ENCODE measurements at places on chromosomes 6 and 20.

DNA sequence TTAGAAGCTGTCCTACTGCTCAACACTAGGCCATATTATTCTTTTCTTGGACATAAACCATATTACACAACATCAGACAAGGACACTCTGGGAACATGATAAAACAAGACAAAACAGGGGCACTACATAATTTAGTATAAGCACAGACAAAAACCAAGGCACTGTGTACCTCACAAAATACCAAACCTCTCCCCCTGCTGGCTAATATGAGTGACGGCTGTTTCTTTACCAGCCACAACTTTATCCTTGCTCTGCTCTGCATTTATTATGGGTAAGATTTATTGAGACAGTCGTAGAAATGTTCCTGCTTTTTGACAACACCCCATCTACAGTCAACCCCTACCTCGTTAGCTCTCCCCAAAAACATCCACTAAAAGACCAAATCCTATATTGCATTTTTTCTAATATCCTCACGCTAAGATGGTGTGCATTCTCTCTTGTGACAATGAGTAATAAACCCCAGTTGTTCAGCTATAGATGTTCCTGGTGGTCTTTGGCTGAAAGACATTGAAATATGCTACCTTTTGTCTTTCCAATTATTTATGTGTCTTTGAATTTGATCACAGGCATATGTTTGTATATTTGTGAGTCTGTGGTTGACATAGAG lies 23.8 kb upstream of the POLR1H start:
- no peak for DNase-seq

DNA sequence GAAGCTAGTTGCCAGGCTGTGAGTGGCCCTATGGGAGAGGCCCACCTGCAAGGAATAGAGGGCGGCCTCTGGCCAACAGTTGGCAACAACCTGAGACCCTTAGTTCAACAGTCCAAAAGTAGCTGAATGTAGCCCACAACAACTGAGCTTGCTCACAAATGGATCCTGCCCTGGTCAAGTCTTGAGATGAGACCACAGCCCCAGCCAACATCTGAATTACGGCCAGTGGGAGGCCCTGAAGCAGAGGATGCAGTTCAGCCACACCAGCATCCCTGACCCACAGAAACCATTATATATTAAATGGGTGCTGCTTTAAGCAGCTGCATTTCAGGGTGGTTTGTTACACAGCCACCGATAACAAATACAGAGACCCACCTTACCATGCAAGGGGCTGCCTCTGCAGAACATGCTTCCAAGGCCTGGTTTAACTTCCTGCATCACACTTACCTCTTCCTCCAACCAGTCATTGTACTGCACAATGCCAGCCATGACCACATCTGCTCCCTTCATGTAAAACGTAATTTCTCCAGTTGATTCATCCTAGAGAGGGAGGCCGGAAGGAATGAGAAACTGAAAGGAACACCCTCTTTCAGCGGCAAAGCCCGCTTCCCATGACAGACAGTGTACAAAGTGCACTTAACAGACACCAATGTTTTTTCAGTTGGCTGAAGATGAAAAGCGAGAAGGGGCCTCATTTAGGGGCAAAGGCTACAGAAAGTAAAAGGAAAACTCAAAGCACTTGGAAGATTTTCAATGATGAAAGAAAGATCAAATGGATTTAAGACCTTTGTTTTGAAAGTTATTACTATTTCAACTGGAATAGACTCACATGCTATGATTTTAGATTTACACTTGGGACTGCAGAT lies 86.2 kb upstream of the NFATC2 start:
- DNase-seq: no peak

GRCh38 chr6:18823782-18824386 lies 436.7 kb downstream of the RNF144B start:
- no peak for DNase-seq

DNA sequence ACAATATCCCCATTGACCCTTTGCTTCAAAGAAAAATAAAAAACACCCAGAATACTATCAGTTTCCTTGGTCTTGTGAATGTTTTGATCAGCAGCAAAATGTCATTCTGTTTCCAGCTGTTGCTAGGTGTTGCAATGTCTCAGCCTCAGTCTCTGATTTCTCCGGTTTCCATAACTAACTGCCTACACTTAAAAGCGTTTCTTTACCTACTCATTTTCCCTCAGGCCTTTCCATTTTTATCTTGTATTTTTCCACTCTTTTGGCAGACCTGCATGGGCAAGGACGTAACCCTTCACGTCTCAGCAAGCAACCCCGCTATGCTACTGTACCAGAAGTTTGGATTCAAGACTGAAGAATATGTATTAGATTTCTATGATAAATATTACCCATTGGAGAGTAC lies 49.4 kb downstream of the KAT14 start:
- DNase-seq: peak; percentile 16

DNA sequence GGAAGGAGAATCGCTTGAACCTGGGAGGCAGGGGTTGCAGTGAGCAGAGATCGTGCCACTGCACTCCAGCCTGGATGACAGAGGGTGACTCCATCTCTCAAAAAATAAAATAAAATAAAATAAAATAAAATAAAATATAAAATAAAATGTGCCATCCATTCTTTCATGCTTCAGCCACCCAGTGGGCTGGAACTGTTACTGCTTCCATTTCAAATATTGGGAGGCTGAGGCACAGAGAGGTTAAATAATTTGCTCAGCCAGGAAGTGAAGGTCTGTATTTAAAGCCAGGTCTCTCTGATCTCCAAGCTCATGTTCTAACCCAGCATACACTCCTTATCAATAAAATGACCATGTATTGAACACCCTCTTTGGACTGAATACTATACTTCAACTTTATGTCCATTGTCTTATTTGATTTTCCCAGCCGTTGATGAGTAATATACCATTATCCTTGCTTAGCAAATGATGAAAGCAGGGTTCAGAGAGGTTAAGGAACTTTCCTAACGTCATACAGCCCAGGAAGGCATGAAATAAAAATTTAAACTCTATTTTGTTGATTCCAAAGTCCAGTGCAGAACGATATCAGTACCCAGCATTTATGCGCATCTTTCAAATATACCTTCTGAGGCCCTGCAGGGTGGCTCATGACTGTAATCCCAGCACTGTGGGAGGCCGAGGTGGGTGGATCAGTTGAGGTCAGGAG lies 25.8 kb upstream of the SLC9A8 start:
- no peak for DNase-seq

- DNase-seq: no peak
These were observed 55.0 kb downstream of the BTBD9 start for GRCh38 chr6:38584731-38585130.

DNA sequence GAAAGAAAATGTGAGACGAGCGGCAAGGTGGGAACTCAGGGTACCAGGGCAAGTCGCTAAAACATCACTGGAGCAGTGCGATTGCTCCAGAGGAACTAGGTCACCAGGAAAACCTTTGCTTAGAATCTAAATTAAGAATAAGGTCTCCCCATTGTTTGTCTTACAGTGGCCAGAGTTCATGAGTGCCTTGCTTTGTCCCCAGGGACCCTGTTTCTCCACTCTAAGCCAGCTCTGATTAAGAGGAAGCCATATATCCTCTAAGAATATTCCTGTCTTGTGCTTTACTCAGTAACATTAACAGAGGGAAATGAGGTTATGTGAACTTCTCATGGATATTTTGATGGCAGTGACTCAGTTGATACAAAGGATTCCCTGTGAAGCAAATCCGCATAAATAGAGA lies 305.8 kb downstream of the CD83 start:
- no peak for DNase-seq
